ENCODE measurements at places on chromosomes 4 and X.
A peak's percentile ranks its signal among the peaks of the same experiment; 100 is the strongest.

- DNase-seq = no peak
Measured at GRCh38 chrX:153969125-153969903, 2.3 kb downstream of the HCFC1 start.

GRCh38 chrX:100081503-100081902, 328.6 kb downstream of the PCDH19 start:
- no peak for DNase-seq

DNA sequence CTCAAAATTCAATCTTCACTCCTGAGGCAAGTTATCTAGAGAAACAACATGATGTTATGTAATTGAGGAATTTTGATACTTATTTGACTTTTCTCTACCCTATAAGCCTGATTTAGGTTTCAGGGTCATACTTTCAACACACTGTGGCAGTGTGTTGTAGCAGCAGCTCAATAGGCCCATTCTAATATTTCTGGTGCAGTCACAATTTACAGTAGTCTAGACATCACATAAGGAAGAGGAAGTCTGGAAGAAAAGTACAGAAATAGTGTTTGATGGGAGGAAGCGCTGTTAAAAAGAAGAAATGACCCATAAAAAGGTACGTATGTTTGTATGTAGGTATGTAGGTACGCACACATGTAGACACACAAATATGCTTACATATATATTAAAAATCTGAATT, 194.3 kb downstream of the ARHGAP24 start:
- DNase-seq = no peak

DNA sequence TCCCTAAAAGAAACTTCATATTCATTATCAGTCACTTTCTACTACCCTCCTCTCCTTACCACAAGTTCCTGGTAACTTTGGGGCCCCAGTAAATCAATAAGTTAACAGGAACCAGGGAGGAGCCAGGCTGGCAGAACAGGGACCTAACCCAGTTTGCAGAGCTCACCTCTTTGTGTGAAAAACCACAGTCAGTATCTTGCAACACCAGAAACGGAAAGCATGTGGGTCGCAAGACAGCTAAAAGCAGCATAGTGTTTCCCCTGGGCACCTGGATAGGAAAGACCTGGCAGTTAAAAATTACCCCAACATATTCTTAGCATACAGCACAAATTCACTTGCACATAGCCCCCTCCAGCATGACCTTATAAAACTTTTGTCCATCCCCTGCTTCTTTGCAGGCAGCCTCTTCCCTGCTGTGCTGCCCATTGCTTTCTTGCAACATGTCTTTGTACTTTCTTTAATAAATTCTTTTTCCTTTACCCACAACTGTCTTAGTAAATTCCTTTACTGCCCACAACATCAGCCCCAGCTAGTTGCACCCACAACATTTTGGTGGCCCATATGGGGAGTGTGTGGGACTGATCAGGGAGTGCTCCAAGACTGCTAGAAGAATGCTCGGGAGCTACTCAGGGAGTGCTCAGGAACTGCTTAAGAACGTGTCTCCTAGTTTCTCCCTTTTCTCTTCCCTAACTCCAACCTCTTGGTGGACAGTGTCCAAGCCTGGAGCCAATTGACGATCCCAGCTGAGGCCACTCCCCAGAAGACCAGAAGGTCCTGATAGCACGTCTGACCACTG, 83.4 kb downstream of the MSN start:
- no peak for DNase-seq

- DNase-seq = no peak
Measured at GRCh38 chr4:6577409-6577808, 2.4 kb downstream of the MAN2B2 start.

- DNase-seq = no peak
Measured at GRCh38 chr4:104188301-104188700, 306.4 kb downstream of the CXXC4 start.

DNA sequence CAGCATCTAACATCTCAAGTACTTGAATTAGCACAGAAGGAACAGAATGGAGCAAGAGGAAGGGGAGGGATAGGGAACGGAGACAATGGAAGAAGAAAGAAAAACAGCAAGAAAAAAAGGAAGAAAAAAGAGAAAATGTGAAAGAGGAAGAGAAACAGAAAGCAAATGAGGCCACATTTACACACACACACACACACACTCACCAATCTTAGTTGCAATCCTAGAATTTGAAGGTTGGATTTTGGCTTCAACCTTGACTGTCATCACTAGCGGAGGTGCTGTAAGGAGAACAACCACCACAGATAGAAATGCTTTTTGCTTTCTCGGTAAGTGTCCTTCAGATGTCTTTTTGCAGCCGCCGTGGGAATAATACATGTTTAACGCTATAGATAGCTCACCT, 327.1 kb upstream of the NWD2 start:
- no peak for DNase-seq

- DNase-seq = no peak
Measured at GRCh38 chr4:165909947-165910346, 36.9 kb downstream of the TLL1 start.

- DNase-seq = no peak
Measured at GRCh38 chr4:107299646-107300045, 263.5 kb upstream of the DKK2 start.

DNA sequence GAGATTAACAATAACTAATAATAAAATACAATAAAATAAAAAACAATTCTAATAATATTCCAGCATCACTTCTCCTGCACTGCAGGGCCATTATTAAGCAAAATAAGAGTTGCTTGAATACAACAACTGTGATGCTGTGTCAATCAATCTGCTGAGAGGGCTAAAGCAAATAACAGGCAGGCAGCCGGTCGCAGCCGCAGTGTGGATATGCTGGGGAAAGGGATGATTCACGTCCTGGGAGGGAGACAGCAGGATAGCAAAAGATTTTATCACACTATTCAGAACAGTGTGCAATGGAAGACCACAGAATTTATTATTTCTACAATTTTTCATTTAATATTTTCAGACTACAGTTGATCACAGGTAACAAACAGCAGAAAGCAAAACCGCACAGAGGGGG, 76.5 kb upstream of the SMARCAD1 start:
- DNase-seq = no peak

DNA sequence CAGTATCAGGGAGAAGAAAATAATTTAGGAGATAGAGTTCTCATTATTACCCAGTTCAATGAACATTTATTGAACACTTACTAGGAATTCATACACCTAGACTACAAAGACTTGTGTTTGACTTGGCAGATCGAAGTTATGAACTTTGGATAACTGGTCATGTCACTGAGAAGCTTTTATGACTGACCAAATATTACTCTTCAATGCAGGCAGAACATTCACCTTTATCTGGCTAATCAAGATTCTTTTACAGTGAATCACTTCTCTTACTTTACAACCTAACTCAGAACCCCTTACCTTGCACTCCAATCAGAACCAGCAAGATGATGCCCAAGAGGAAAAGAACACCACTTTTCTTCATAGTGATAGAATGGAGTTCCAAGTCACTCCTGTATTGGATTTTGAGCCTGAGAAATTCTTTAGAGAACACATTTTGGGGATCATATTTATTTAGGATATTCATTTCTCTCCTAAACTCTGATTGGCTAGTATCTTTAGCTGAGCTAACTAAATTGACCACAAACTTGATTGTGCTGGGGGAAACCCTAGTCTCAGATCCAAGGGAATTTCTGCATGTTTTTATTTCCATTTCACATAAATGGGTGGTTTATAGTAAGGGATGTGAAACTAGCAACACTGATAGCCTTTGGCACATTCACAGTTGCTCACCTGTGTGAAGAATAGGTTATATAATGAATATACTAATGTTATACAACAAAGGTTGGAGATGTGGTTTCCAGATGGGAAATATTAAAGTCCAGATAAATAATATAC, at the start of gene CXCL9:
Gene CXCL9 (minus strand): TSS at position 421 of the 774 bp plus-strand sequence. CDS start 60 bp downstream, at position 361.
- DNase-seq = no peak

DNA sequence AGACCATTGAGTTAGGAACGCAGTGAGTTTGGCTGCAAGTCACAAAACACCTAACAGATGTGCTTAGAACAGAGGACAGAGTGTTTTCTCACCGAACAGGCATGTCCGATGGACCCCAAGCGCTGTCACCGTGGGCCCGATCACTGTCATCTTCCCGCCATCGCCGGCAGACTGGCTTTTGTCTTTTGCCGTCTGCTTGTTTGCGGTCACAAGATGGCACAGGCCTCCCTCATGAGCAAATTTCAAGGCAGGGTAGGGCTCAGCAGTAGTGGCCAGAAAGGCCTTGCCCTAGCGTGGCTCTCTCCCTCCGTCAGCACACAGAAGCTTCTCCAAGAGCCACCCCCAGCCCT, 21.4 kb upstream of the MRFAP1 start:
- DNase-seq = no peak

DNA sequence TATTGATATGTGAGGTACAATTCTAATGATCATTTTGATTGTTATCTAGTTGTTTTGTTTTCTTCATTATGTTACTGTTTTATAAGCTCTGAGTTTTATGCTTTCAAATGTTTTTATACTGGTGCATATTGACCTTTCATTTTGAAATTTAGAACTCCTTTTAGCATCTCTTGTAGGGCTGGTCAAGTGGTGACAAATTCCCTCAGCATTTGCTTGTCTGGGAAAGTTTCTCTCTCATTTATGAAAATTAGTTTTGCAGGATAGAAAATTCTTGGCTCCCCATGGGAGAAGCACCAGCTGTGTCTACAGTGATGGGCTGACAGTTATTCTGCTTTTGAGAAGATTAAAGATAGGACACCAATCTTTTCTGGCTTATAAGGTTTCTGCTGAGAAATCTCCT, 105.3 kb upstream of the SPRY1 start:
- no peak for DNase-seq

- no peak for DNase-seq
Measured at GRCh38 chr4:177117256-177117655, 192.4 kb upstream of the NEIL3 start.

GRCh38 chrX:154991039-154991438, 31.5 kb downstream of the F8 start:
- DNase-seq = peak; percentile 32

- DNase-seq = no peak
Measured at GRCh38 chr4:123649250-123649644, 252.7 kb downstream of the SPRY1 start.

DNA sequence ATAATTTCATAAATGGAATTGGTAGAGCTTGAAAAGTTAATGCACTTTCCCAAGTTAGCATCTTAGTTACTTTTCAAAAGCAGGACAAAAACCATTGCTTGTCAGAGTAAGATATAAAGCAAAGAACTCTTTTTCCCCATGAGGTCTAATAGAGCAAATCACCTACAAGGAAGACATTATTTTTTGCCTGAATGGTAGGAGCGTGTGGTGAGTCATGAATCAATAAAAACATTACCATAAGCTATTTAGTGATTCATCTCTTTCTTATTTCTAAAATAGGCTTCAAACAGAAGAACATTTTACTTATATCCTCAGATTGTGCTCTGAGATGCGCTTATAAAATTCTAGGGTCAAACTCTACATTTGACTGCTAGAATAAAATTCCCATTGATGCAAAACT, 109.4 kb upstream of the GPRIN3 start:
- no peak for DNase-seq

GRCh38 chrX:53445977-53446376, 11.8 kb upstream of the HSD17B10 start:
- DNase-seq = no peak

- no peak for DNase-seq
Measured at GRCh38 chr4:186772936-186773487, 49.4 kb upstream of the FAT1 start.

DNA sequence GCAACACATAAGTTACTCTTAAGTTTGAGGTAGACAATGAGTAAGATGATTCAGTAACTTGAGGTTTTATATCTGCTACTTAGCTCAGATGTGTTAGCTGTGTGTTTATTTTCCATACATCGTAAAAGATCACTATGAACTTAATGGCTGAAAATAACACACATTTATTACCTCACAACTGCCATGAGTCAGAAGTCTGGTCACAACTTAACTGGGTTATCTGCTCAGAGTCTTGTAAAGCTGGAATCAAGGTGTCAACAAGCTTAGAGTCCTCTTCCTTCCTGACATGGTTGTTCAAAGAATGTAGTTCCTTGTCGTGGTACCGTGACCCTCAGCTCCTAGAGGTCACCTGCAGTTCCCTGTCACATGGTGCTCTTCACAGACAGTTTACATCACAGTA, 204.9 kb upstream of the MAGEB2 start:
- DNase-seq = no peak
